ENCODE measurements at places on chromosomes 16 and 17. TPM values are rescaled to one million over a fixed set of nuclear protein-coding genes. Genes with fewer than 3 reads are reported as not detected.

TBC1D3E gene
- total RNA-seq = 0.32 TPM

EVI2A gene
- total RNA-seq = 60.2 TPM

CRHR1 gene
- not detected for total RNA-seq

CDRT15L2 gene
- total RNA-seq = not detected

PERCC1 gene
- total RNA-seq = 0.86 TPM

KRTAP9-2 gene
- total RNA-seq = not detected

TVP23A gene
- not detected for total RNA-seq

SLC13A2 gene
- not detected for total RNA-seq

LAT gene
- total RNA-seq = 179 TPM

VAT1L gene
- total RNA-seq = not detected
